ENCODE measurements at places on chromosomes 12 and 14. TPM values are rescaled to one million over a fixed set of nuclear protein-coding genes. Genes with fewer than 3 reads are reported as not detected.

DNA sequence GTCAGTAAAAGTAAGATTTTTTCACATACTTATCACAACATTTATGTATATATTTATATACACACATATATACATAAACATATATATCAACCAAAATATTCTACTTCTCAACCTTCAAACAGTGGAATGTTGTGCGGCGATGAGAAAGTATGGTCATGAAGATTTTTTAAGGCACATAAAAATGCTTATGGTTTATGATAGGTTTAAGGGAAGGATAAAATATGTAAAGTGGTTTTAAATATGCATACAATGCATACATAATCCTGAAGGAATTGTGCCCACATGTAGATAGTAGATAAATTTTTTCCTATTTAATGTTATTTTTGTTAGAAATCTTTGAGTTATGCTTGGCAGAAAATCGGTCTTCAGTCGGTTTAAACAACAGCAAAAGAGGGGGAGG is 182.7 kb downstream of the ANO6 start:
- no peak overlapping the region for H3K4me3 ChIP-seq
- H3K4me1 ChIP-seq: no peaks in the 10 kb centered on the region
- DNase-seq: no peak
- H3K36me3 ChIP-seq: peaks cover 14% of the 10 kb centered on the region
- no peaks in the 10 kb centered on the region for H3K27me3 ChIP-seq
- no peak overlapping the region for H3K27ac ChIP-seq

DNA sequence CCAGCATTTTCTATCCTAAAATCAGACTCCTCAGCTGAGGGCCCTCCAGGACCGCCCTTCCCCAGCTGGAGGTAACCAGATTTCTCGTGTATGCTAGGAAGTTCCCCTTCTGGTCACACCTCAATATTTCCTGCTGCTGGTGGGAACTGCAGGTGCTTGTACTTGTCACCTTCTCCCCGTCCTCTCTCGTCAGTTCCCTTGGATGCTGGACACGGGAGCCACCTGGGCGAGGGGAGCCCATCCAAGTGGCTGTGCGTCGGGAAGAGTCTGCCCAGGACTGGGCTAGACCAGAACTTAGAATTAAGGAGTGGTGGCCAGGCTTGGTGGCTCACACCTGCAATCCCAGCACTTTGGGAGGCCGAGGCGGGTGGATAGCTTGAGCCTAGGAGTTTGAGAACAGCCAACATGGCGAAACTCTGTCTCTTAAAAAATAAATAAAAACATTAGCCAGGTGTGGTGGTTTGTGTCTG is 23.2 kb upstream of the KIF26A start:
- peaks cover 30% of the 10 kb centered on the region for H3K27me3 ChIP-seq
- no peak for DNase-seq
- no peak overlapping the region for H3K4me3 ChIP-seq
- H3K36me3 ChIP-seq: no peaks in the 10 kb centered on the region
- no peaks in the 10 kb centered on the region for H3K4me1 ChIP-seq

GRCh38 chr14:105503935-105504692 is 13.1 kb downstream of the TEDC1 start:
- peak; percentile 30 for DNase-seq
- H3K4me1 ChIP-seq: peaks cover 14% of the 10 kb centered on the region
- H3K27me3 ChIP-seq: peaks cover 9% of the 10 kb centered on the region
- H3K4me3 ChIP-seq: no peak overlapping the region
- no peak overlapping the region for H3K27ac ChIP-seq

The KERA gene
- not detected for total RNA-seq

- H3K4me1 ChIP-seq: no peaks in the 10 kb centered on the region
- DNase-seq: peak; percentile 87
- H3K36me3 ChIP-seq: no peaks in the 10 kb centered on the region
Measured at GRCh38 chr14:23929822-23930294, 23.7 kb upstream of the DHRS4 start.
